Hematopoietic multipotent progenitor cell treated with erythropoietin and hydrocortisone succinate and interleukin-3 and kit ligand, for 4 days (in vitro differentiated cells): ENCODE measurements at places on chromosomes 2 and 18.

DNA sequence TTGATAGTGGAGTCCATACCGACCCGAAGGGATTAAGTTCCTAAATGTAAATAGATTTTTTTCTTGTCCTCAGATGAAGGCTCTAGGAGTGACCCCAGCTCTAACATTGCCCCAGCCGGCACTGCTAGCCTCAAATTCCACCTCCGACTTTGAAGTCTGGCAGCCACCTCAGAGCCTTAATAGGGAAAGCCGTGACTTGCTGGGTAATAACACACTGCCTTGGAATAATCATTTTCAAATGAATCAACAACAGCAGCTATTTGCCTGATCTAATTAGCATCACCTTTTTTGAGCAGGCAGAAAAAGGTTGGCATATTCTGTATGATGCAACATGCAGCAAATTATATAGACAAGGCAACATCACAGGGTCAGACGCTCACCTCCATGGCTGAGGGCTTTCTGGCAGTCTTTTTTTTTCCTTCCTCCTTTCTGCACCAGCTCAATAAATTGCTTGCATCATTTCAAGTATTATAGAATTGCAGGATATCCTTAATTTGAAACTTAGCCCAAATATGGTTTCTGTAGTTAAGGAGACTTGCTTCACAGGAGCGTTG lies 276.5 kb upstream of the ATP5MC3 start:
- peak; percentile 13 for DNase-seq

- peak; percentile 12 for DNase-seq
Observed at GRCh38 chr2:15982285-15983044, 42.1 kb downstream of the MYCN start.

DNA sequence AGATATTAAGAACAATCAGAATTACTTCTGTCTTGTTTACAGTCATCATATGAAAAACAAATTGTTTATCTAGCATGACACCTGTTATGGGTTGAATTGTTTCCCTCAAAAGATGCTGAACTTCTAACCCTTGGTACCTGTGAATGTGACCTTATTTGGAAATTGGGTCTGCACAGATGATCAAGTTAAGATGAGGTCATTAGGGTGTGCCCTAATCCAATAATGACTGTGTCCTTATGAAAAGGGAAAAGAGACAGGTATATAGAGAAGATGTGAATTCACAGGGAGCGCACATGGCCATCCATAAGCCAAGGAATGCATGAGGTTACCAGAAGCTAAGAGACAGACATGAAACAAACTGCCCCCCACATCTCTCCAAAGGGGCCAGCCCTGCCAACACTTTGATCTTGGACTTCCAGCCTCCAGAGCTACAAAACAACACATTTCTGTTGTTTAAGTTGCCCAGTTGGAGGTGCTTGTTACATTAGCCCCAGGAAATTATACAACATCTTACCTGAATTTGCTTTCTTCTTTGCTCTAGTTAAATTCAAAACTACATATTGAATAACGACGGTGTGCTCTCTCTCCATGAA lies 2.3 kb upstream of the HPCAL1 start:
- DNase-seq: no peak

DNA sequence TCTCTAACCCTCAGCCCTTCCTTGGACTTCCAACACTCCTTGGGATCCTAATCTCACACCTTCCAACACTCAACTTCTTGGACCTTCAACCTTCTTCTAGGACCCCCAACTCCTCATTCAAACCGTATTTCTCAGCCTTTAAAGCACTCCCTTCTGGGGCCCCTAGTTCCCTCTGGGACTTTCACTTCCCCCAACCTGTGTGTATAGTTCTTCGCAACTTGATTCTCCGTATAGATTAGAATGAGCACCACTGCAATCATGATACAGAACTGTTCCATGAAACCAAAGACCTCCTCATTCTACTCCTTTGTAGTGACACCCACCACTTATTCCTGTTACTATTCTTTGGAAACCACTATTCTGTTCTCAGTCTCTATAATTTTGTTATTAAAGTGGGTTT lies 62.0 kb upstream of the NFU1 start:
- DNase-seq: no peak

GRCh38 chr2:20356042-20356441 lies 5.4 kb upstream of the PUM2 start:
- DNase-seq: peak; percentile 70
